Activated CD4-positive, alpha-beta T cell treated with anti-CD3 and anti-CD28 coated beads, Interleukin-2, amount 50 U/mL, for 1 hour (primary cell): ENCODE measurements at places on chromosomes 1 and 21.

DNA sequence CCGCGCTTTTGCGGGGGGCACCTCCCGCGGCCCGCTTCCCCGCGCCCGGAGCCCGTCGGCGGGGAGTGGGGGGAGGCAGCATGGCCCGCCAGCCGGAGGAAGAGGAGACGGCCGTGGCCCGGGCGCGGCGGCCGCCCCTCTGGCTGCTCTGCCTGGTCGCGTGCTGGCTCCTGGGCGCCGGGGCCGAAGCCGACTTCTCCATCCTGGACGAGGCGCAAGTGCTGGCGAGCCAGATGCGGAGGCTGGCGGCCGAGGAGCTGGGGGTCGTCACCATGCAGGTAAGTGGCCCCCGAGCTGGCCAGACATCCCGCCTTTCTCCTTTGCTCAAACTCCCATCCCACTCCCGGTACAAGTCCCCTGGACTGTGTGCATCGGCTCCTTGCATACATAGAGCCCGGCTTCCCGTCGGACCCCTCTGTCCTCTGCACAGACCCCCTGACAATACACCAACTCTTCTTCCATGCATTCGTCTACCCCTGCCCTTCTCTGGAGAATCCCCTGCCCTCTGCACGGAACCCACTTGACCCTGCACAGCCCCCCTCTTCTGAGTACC, 812 bp downstream of the CACHD1 start:
- DNase-seq, result no peak

DNA sequence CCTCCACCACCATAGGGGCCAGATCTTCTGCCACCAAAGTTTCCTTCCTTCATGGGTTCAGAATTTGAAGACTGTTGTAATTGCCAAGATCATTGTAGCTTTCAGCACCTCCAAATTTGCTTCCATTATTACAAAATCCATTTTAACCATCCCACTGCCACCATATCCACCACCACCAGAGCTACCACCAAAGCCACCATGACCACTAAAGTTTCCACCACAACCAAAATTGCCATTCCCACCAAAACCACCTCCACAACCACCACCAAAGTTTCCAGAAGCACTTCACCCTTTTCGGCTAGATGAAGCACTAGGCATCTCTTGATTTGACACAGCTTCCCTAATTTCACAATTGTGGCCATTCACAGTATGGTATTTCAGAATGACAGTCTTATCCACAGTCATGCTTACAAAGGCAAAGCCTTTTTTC, 45.2 kb downstream of the SLC30A7 start:
- DNase-seq, result no peak

GRCh38 chr1:160739098-160739511, at the start of gene SLAMF7:
SLAMF7 (plus strand) TSS chr1:160739247; CDS start chr1:160739302, 55 bp downstream.
- DNase-seq, result no peak

GRCh38 chr1:185409763-185410528, 92.9 kb upstream of the IVNS1ABP start:
- no peak for DNase-seq

- DNase-seq, result no peak
Observed at GRCh38 chr1:208120431-208120790, 123.8 kb downstream of the PLXNA2 start.

- DNase-seq, result no peak
Observed at GRCh38 chr1:197685785-197686184, 89.5 kb downstream of the DENND1B start.
